NCI-H748 treated with DMSO at 0.1 percent for 48 hours (cell line): ENCODE measurements at places on chromosomes 4 and X.

DNA sequence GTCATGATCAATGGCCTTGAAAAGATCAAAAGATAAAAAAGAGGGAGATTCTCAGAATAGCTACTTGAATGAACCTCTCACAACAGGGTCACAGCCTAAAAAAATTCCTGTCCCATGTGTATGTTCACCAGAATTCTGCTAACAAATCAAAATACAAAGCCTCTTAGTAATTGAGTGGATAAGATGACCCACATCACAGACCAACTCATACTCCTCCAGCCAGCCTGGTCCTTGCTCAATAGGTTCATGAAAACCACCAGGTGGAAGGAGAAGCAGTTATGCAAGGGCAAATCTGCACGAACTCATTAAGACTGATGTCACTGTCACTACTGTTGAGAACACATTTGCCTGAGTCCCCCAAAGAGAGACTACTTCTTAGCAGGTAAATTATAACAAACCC is 21.5 kb downstream of the WDFY3 start:
- DNase-seq, result no peak

DNA sequence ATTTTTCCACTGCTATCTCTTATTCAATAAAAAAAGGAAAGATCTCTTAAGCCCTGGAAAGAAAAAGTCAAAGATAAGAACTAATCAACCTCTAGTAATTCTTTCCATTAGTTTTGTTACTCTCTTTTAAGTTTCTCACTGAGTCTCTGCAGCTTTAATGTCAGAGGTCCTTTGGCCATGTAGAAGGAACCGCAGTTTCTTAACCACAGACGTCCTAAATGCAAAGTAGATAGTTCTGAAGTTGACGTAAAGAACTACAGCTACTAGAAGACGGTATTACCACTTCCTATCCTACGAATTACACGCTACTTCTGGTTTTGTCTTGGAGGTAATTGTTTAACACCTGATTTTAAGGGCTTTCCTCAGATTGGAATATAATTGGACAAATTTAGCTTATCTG is 325.9 kb downstream of the ANKRD50 start:
- DNase-seq, result no peak

GRCh38 chr4:109708990-109709389 is 5.7 kb upstream of the CASP6 start:
- no peak for DNase-seq

DNA sequence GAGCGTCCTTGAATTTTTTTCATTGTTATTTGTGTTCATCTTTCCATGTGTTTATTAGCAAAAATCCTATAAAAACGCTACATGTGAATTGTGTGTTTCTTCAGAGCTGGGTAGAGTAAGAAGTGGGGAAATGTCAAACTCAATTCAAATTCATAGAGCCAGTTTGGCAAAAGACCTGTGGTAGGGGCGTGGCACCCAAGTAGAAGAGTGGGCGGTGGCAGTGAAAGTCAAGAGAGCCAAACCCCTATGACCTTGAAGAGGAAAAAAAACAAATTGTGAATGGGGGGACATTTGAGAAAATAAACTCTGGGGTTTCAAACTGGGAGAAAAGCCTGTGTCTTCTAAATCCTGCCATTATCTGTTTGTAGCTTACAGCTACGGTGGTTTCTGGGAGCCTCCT is 4.4 kb upstream of the FOXO4 start:
- DNase-seq, result no peak

DNA sequence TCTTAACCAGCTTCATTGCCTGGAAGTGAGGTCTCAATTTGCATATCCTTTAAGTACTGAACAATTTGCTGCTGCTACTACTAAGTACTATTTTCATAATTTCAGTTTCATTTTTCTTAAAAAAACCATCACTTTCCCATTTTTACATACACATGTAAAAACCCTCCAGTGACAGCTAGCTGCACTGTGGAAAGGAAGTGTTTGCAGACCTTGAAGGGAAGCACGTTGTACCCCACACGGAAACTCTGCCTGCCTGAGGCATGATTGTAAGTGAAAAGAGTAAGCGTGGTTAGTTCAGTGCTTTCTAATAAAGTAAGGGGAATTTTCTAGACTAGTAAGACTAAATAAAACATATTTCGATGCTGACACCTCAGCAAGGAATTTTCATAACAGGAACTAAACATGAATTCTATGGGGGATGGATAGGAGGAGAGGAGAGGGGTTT is 103.6 kb downstream of the RAPGEF2 start:
- no peak for DNase-seq

GRCh38 chr4:30620711-30621110 is 99.5 kb upstream of the PCDH7 start:
- DNase-seq, result no peak

- no peak for DNase-seq
These were observed 29.5 kb downstream of the MAGEB17 start for GRCh38 chrX:16196829-16197228.

- no peak for DNase-seq
These were observed 23.8 kb downstream of the CENPC start for GRCh38 chr4:67521506-67521905.

DNA sequence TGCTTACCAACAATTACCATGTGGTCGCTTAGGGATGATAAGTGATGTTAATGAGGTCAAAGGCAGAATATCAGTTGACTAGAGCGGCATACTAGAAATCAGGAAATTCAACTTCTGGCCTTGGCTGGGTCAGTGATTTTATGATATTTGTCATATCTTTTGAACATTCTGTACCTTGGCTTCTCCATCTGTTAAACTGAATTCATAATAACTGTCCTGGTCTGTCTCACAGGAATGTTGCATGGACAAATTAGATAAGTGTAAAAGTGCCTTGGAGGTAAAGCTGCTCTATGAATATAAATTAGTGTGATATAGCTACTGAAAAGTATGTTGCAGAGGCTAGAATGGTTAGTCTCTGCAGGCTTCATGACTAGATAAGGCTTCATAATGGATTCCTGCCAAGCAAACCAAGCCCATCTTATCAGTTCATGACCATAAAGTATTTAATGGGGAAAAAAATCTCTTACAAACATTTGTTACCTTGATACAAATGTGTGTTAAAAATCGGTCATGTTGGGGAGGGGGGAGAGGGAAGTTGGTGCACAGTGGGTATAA is 104.6 kb upstream of the BMPR1B start:
- no peak for DNase-seq

DNA sequence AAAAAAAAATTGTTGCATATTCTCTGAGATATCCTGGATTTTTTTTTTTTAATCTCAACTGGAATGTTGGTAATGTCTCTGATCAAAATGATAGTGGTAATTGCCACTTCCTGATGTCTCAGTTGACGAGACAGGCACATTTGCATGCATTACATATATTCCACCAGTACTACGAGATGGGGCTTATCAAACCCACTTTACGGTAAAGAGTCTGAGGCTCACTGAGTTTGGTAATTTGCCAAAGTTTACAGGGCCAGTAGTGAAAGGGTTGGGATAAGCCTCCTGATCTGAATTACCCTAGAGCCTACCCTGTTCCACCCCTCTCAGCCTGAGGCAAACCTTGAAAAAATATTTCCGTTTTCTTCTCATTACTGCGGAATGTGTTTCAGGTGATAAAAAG is 5.3 kb downstream of the MAGEB2 start:
- DNase-seq, result no peak

- no peak for DNase-seq
These were observed 1206.0 kb upstream of the ADGRL3 start for GRCh38 chr4:59994118-59994517.

GRCh38 chr4:54368281-54369265 is 139.5 kb downstream of the PDGFRA start:
- no peak for DNase-seq

DNA sequence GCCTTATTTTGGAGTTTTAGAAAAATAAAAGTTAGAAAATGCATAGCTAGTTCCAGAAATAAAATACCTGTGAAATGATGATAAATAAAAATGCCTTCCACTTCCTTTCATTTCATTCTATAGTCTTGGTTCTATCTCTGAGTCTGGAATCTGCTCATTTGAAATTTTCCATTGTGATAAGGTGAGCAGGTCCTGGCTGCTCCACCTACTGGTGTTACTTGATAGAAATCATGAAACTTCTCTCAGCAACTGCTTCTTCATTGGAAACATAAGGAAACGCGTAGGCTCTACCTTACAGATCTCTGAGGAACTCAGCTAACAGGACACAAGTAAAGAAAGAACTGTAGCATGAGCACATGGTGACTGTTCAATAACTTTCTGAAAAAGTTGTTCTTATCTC is 141.8 kb downstream of the DCHS2 start:
- no peak for DNase-seq

DNA sequence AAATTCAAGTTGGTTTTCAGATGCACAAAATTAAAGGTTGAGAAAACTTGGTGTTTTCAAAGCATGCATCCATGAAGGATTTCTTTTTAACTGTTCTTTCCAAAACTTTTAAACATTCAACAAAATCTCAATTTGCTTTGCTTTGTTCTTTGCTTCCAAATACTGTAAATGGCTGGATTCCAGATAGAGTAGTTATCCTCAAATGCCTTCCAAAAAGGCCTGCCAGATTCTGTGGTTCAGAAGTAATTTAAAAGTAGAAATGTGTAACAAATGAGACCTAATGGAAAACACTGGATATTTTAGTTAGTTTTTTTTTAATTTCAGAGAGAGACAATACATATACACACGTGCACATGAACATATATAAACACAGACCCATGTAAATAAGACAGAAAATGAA is 97.3 kb downstream of the NR3C2 start:
- DNase-seq, result no peak

DNA sequence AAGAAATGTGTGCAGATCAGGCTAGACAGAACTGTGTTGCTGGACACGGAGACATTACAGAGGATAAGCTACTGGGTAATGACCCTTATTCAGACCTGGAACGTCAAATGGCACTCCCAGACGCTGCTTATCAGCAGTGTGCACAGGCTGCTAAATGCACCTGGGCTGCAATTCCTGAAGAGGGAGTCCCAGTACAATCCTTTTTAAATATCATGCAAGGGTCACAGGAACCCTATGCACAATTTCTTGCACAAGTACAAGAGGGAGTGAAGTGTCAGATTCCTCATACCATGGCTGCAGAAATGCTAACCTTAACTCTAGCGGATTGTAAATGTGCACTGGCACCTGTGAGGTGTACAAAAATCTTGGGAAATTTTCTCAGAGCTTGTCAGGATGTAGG is 16.9 kb downstream of the SPIN2B start:
- no peak for DNase-seq

- DNase-seq, result no peak
These were observed 311.8 kb upstream of the SMIM31 start for GRCh38 chr4:164442180-164442579.

- DNase-seq, result no peak
These were observed 58.2 kb downstream of the TBC1D9 start for GRCh38 chr4:140697709-140698560.

GRCh38 chr4:37758226-37758625 is 68.3 kb upstream of the PGM2 start:
- DNase-seq, result no peak
